Esophagus squamous epithelium (tissue), 5 donors: ENCODE measurements at places on chromosomes 16 and 17.

- no peak overlapping the region for H3K27ac ChIP-seq
- no peak for DNase-seq
- no peaks in the 10 kb centered on the region for H3K27me3 ChIP-seq
- H3K4me1 ChIP-seq, result no peaks in the 10 kb centered on the region
Measured at GRCh38 chr17:82962163-82962720, 117.2 kb upstream of the METRNL start.

DNA sequence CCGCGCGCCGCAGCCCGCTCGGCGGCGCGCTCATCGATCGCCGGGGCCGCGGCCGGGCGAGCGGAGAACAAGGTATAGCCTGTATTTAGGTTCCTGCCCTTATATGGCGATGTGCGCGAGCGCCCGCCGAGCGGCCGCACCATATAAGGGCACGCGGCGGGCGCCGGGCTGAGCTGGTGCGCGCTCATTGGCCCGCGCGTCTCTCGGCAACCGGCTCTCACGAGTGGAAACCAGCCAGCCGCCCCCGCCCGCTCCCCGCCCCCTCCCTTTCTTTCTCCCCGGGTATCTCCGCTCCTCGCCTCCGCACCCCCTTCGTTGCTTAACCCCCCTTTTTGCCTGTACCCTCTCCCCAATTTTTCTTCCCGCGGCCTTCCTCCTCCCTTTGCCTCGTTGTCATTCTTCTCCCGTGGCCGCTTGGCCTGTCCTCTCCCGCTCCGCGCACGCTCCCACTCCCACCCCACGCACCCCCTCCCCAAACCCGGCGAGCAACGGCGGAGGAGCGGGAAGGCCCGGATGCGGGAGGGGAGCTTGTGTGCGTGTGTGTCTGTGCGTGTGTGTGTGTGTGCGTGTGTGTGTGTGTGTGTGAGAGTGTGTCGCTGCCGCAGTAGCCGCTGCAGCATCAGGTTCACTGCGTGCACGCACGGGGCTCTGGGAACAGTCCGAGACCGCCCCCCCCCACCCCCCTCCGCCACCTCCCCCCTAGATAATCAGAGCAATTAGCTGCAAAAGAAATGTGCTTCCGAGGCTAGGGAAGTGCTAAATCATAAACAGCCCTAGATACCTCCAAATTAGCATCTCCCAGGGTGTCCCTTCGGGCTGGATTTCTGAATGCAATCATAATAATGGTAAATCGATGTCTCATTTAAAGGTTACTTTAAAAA is 13.5 kb upstream of the CBX8 start:
- H3K27ac ChIP-seq, result no peak overlapping the region
- no peak overlapping the region for H3K4me3 ChIP-seq
- H3K4me1 ChIP-seq, result peaks cover 46% of the 10 kb centered on the region

DNA sequence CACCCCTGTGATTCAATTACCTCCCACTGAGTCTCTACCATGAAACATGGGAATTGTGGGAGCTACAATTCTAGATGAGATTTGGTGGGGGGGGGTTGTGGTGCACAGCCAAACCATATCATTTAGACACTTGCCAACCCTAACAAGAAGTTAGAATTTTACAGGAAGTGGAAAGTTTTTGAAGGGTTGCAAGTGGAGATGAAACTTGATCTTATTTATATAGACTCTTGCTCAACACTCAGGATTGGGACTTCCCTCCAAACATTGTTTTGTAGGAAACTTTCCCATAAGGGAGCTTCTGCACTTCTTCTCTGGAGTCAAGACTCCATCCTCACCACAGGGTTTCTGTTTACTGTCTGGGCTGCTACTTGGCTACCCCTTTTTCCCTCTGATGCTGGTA is 266.7 kb upstream of the CDH11 start:
- H3K27me3 ChIP-seq, result no peaks in the 10 kb centered on the region
- no peak overlapping the region for H3K4me3 ChIP-seq
- no peak for DNase-seq
- no peaks in the 10 kb centered on the region for H3K36me3 ChIP-seq

DNA sequence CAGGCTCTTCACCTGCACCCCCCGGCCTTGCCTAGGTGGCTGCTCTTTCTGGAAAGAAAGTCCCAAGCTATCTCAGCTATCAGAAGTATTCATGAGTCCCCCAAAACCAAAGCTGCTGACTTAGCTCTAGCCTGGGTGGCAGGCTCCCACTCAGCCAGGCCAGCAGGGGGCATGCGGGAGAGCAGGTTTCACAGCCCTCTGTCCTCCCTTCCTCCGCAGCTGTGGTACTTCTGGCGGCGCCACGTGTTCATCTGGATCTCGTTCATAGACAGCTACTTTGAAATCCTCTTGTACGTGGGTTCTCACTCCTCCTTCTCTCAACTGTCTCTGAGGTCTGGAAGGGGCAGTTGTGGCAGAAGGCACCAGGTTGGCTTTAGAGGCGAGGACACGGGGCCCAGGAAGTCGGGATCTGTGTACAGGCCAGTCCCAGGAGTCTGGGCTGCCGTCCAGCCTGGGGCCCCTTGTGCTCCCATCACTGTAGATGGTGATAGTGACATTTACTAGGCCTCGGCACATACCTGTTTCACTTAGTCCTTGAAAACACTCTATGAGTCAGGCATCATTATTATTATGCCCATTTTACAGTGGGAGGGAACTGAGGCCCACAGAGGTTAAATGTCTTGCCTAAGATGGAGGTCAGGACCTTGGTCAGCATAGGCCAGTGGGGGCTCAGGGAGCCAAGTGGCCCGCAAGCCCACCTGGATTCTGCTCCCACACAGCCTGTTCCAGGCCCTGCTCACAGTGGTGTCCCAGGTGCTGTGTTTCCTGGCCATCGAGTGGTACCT is 12.9 kb downstream of the TRPV2 start:
- no peak overlapping the region for H3K4me3 ChIP-seq
- no peaks in the 10 kb centered on the region for H3K36me3 ChIP-seq
- peaks cover 8% of the 10 kb centered on the region for H3K4me1 ChIP-seq
- DNase-seq, result no peak
- no peak overlapping the region for H3K27ac ChIP-seq

DNA sequence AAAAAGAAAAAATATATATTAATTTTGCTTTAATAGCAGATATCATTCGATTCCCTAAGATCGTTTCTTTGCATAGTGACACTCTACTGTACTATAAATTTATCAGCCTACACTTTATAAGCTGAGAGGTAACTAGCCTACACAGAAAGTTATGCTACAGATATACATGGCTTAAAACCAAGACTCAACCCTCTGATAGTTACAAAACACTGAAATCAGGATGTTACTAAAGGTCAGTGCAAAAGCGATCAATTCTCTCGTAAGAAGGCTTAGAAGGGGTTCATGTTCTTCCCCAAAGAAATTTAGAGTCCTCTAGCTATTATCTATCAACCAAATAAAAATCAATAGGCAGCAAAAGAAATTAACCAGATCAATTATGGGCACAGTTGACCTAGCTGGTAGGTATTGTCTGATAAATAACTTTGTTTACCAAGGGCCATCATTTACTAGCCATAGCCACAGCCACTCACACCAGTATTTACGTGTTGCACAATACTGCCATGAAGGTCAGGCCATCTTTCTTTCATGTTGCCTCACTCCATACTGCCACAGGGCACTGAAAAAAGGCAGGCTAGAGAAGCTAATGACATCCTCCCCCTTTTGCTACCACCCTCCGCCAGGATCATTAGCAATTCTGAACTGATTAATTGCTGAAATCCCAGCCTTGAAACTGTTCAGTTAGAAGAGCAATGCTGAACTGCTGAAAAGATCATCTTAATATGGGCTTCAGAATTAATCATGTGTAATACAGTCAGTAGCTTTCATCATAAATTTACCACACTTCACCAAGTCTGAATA is 43.7 kb downstream of the RND2 start:
- H3K36me3 ChIP-seq, result no peaks in the 10 kb centered on the region
- no peak overlapping the region for H3K4me3 ChIP-seq

DNA sequence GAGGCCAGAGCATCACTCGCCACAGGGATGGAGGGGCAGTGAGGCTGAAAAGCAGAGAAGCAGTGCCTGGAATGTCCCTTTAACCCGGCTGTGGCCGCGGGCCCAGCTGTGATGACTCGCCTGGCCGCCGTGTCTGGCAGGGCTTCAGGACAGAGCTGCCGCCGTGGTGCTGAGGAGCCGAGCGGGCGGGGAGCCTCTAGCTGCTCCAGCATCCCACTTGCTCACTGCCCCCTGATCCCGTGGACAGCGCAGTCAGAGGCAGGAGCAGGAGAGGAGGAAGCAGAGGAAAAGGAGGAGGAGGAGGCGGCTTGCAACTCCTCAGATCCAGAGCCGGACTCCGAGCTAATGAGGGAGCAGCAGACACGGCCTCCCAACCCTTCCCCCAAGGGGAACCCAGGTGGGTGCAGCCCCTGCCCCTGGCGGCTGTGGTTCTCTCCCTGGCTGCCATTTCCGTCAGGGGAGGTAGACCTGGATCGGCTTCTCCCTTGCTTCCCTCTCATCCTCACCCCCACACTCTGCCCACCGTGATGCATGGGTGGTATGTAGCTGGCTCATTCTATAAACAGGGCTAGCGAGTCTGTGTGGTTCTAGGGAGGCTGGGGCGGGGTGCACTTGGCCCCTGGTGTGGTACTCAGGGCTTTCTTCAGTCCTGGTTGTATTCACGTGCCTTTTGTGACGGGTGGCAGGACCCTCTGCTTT is 165.7 kb downstream of the CMIP start:
- H3K27me3 ChIP-seq, result no peaks in the 10 kb centered on the region
- no peak for DNase-seq
- peak overlapping the region; percentile 87 for H3K27ac ChIP-seq
- H3K36me3 ChIP-seq, result no peaks in the 10 kb centered on the region
- H3K4me3 ChIP-seq, result peak overlapping the region; percentile 2
- H3K4me1 ChIP-seq, result peaks cover 33% of the 10 kb centered on the region

GRCh38 chr17:38597375-38597774 is 8.4 kb downstream of the SRCIN1 start:
- H3K27ac ChIP-seq, result no peak overlapping the region
- peaks cover 9% of the 10 kb centered on the region for H3K4me1 ChIP-seq
- DNase-seq, result no peak
- H3K4me3 ChIP-seq, result no peak overlapping the region
- no peaks in the 10 kb centered on the region for H3K27me3 ChIP-seq

- H3K27ac ChIP-seq, result no peak overlapping the region
- no peaks in the 10 kb centered on the region for H3K36me3 ChIP-seq
- peaks cover 35% of the 10 kb centered on the region for H3K4me1 ChIP-seq
- H3K4me3 ChIP-seq, result no peak overlapping the region
Measured at GRCh38 chr17:77675816-77676215, 282.7 kb upstream of the TNRC6C start.

- H3K36me3 ChIP-seq, result peaks cover 98% of the 10 kb centered on the region
- no peaks in the 10 kb centered on the region for H3K27me3 ChIP-seq
- DNase-seq, result no peak
- H3K4me1 ChIP-seq, result peaks cover 9% of the 10 kb centered on the region
Measured at GRCh38 chr16:11755022-11755760, 12.5 kb upstream of the TXNDC11 start.

- DNase-seq, result no peak
- no peak overlapping the region for H3K4me3 ChIP-seq
- peaks cover 12% of the 10 kb centered on the region for H3K4me1 ChIP-seq
- no peaks in the 10 kb centered on the region for H3K36me3 ChIP-seq
Measured at GRCh38 chr17:73256220-73256619, 5.5 kb downstream of the CPSF4L start.

- H3K4me1 ChIP-seq, result no peaks in the 10 kb centered on the region
- no peaks in the 10 kb centered on the region for H3K27me3 ChIP-seq
- H3K36me3 ChIP-seq, result no peaks in the 10 kb centered on the region
- no peak for DNase-seq
Measured at GRCh38 chr17:40666331-40666730, 1.4 kb upstream of the KRT222 start.

DNA sequence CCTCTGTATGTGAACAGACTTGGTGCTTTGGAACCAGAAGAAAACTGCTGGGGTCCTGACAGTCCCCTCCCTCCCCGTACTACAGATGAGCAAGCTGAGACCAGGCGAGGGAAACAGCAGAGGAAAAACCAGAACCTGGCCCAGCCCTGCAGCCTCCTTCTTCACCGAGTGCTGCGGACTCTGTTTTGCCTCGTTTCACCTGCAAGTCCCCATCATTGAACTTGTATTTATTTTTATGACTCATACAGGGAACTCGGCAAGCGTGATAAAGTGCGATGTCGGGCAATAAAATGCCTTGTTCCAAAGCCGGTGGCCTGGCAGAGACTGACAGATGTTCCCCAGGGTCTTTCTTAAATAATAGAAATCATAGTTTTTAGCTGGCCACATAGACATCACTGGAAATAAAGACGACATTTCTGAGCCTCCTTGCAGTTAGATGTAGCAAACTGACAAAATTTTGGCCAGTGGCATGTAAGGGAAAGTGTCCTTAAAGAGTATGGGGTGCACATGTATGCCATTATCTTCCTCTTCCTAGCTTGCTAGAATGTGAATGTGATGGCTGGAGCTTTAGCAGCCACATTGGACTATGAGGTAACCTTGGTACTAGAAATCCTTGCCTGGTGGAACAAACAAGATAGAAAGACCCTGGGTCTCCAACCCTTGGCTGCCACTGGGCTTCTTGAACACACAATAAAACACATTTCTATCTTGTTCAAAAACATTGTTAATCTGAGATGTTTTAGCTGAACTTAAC is 128.6 kb downstream of the IRF8 start:
- H3K4me1 ChIP-seq, result peaks cover 20% of the 10 kb centered on the region
- no peak overlapping the region for H3K4me3 ChIP-seq
- H3K27ac ChIP-seq, result no peak overlapping the region
- no peaks in the 10 kb centered on the region for H3K36me3 ChIP-seq
